ENCODE measurements at places on chromosomes 5 and 9. TPM values are rescaled to one million over a fixed set of nuclear protein-coding genes. Genes with fewer than 3 reads are reported as not detected.

ROR2 gene
- not detected for total RNA-seq

NDUFB6 gene
- total RNA-seq: 33.5 TPM

SPATA31C1 gene
- total RNA-seq: not detected

ADAMTS6 gene
- 2.2 TPM for total RNA-seq
